Umbilical cord (tissue), 2 donors: ENCODE measurements at places on chromosomes 12 and 14. TPM values are rescaled to one million over a fixed set of nuclear protein-coding genes. Genes with fewer than 3 reads are reported as not detected.

GRCh38 chr14:59474172-59474571 lies 9.0 kb upstream of the GPR135 start:
- DNase-seq: no peak

GRCh38 chr12:131589966-131590365 lies 120.9 kb upstream of the SFSWAP start:
- no peak for DNase-seq

DNA sequence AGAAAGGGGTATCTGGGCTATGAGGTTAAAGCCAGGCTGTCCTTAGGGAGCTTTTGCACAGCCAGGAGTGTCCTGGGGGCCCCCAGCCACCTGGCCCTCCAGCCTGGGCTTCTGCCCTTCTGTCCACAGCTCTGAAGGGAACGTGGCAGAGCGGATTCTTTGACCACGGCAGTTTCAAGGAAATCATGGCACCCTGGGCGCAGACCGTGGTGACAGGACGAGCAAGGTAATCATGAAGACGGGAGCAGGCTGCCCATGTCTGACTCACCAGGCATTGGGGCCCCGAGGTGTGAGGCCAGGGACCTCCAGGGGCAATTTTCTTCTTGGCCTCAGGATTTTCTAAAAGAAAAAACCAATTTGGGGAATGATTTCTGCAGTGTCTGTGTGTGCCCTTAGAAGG lies 53.1 kb downstream of the FOXN4 start:
- DNase-seq: no peak

- no peak for DNase-seq
Measured at GRCh38 chr12:40921563-40922163, 229.4 kb downstream of the CNTN1 start.

DNA sequence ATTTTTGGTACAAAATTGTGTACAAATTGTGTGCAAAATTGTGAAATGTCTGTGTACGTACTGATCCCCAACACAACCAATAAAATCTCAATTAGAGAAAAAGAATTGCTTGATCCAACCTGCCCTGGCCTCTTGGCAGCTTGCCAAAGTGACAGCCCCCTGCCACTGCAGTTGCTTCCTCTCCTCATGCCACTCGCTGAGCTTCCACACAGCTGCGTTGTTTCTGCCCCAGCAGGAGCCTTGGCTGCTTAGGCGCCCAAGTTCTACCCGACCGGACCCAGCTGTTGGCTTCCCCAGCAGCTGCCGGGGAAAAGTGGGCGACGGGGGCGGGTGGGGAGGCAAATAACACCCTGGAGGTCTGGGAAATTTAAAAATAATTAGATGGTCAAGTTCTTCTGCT lies 171.8 kb upstream of the ATF7IP start:
- DNase-seq: no peak

The SLC6A13 gene
- 11.1 TPM for total RNA-seq

The COX14 gene
- 42.9 TPM for total RNA-seq

GRCh38 chr12:57173089-57173488 lies 25.7 kb upstream of the LRP1-AS start:
- no peak for DNase-seq

GRCh38 chr12:54622463-54623183 lies 12.1 kb downstream of the LACRT start:
- no peak for DNase-seq

DNA sequence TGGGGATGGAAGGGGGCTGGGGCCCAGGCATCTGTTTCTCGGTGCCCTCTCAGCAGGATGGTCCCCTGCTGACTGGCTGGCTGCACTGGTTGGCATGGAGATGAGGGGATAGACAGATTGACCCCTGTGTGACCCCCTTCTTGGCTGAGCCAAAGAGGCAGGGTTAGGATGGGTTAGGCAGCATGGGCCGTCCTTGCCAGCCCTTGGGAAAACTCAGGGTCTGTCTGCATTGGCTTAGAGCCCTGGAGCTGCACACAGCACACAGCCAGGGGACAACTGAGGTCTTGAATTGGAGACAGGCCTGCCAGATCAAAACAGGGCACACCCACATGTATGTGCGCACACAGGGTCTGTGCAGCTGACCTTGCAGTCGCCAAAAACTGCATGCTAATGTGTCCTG lies 11.2 kb upstream of the LRP1-AS start:
- DNase-seq: no peak

DNA sequence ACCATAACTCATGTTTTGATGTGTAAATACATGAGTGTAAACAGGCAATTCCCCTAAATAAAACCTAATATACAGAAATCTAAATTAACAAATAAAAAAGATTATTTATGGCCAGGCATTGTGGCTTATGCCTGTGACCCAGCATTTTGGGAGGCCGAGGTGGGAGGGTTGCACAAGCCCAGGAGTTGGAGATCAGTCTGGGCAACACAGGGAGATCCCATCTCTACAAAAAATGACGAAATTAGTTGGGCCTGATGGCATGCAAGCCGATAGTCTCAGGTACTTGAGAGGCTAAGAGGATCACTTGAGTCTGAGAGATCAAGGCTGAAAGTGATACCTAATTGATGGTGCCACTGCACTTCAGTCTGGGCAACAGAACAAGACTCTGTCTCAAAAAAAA lies 48.7 kb downstream of the BCAT1 start:
- DNase-seq: no peak

The C14orf132 gene
- 15.2 TPM for total RNA-seq

- DNase-seq: peak; percentile 10
Measured at GRCh38 chr14:23483236-23483854, 13.8 kb downstream of the NGDN start.

DNA sequence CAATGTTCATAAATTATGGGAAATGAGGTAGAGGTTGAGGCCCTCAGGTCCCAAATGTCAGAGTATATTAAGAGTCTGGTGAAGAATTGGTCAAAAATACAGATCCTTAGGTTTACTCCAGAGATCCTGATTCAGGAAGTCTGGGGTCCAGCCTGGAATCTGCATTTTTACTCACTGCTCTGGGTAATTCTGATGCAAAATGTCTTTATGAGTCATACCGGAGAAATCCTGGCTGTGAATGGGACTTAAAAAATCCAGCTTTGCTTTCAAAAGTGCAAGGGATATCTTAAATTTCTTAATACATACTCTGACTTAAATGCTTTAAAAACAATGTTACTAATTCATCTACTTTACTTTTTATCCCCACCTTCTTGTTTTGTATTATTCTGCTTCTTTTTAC lies 74.5 kb downstream of the FERMT2 start:
- no peak for DNase-seq

DNA sequence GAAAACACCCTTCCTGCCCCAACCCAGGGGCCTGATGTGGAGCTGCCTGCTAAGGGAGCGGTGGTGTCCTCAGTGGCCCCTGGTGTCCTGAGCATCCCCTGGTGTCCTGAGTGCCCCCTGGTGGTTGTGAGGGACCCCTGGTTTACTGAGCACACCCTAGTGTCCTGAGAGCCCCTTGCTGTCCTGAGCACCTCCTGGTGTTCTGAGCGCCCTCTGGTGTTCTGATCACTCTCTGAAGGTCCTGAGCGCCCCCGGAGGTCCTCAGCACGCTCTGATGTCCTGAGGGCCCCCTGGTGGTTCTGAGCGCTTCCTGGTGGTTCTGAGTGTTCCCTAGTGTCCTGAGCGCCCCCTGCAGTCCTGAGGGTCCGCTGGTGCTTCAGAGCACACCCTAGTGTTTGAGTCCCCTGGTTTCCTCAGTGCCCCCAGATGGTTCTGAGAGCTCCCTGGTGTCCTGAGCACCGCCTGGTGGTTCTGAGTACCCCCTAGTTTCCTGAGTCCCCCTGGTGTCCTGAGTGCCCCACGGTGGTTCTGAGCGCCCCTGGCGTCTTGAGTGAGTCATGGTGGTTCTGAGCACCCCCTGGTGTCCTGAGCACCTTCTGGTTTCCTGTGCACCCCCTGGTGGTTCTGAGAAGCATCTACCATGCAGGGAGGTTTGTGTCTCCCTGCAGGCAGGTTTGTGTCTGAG lies 1004.2 kb downstream of the TMEM121 start:
- no peak for DNase-seq

The C12orf56 gene
- 5.1 TPM for total RNA-seq

DNA sequence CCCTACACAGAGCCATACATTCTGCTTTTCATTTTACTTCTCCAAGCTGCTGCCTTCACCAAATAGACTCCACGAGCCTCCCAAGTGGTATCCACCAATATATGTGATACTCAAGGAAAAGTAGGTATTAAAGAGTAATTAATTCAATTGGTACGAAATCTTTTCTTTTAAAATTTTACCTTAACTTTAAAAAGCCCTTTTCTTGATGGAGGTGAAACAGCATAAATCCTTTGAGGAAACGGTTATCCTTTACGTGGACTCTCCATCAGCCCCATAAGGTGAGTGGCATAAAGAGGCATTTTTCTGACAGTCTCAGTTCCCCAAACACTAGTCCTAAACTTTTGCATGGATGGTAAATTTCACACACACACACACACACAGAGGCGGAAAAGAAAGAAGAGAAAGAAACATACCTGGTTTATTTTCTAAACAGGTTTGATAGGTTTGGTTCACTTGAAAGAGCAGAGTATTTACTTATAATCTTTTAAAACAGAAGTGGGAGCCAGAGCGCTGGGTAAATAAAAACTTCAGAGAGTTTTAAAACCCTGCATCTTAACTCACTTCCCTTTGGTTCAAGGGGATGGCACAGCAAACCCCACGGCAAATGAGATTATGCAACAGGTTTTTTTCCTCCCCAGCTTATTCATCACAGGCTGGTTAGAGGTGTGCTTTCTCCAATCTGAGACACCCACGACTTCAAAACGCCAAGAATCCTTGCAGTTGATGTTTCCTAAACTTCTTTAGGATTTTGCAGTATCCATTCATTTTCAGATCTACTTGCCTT lies 1.9 kb downstream of the DUSP16 start:
- DNase-seq: peak; percentile 66

The ADGRD1 gene
- total RNA-seq: 4.1 TPM

DNA sequence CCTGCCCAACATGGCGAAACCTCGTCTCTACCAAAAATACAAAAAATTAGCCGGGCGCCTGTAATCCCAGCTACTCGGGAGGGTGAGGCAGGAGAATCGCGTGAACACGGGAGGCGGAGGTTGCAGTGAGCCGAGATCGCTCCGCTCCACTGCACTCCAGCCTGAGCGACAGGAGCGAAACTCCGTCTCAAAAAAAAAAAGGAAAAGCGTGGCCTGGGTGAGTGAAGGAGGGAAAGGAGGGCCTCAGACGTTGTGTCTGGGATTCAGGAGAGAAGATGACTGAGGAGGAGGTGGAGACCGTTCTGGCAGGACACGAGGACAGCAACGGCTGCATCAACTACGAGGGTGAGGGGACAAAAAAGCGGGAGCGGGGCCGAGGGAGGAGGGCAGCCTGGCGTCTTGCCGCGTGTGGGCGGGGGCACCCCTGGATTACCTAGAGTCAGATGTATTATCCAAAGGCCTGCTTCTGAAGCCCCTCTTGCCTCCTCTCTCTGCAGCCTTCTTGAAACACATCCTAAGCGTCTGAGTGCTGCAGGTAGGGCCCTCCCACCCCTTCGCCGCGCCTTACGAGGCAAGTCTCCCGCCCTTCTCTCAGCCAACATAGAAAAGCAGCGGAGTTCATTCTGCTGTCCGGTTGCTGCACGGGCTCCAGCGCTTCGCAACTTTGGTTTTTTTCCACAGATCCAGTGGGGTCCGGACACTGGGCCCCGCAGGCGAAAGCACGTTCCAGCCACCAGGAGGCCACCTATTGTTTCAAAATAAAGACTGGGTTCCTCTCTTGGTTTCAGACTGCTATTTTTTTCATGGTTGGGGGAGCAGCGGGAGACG lies 744 bp upstream of the MYL6 start:
- peak; percentile 89 for DNase-seq

The MUCL1 gene
- not detected for total RNA-seq

The ENDOU gene
- total RNA-seq: 2.9 TPM

The RNFT2 gene
- 0.48 TPM for total RNA-seq

The PKP2 gene
- total RNA-seq: 45.7 TPM

- DNase-seq: no peak
Measured at GRCh38 chr14:93175492-93175891, 9.2 kb downstream of the MOAP1 start.

- peak; percentile 46 for DNase-seq
Measured at GRCh38 chr12:52007158-52007921, 594 bp downstream of the TAMALIN start.

DNA sequence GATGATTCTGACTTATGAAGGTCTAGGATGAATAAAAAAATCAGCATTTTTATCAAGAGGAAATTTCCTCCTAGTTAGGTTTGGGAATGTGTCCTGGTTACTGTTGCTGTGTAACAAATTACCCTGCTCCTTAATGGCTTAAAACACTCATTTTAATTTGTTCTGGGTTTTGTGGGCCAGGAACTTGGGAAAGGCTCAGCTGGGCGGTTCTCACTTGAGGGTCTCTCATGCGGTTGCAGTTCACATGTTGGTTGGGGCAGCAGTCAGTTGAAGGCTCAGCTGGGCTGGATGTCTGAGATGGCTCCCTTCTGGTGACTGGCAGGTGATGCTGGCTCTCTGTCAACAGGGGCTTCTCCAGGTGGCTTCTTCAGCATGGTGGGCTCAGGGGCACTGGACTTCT lies 214.6 kb downstream of the RBM19 start:
- DNase-seq: no peak

DNA sequence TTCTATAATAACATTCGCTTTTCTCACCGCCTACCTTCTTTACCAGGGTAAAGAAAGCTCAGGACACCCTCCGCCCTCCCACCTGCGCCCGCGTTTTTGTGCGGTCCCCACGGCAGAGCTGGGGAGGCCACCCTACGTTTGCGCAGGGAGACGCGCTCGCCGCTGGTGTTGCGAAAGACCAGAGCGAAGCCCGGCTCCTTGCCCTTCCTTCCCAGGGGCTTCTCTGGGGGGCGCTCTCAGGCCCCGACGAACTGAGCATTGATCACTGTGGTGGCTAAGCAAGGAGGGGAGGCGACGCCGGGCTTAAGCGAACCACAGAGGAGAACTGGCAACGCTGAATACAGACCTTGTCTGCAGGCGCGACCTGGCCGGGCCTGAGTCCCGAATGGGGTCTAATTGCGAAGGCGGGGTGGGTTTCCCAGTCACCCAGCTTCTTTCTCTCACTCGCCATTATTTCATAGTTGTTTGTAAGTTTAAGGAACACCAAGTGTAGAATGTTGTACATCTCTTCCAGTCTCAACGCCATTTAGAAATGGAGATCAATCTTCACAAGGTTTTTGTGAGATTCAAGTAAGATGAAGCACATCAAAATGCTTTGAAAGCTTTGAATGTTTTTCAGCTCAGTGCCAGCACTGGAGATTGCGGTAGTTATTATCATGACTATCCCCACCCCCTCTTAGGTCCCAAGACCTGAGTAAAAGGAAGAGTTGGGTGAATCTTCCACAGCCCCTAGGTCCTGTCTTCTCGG lies 1.7 kb upstream of the NKX2-1 start:
- no peak for DNase-seq

DNA sequence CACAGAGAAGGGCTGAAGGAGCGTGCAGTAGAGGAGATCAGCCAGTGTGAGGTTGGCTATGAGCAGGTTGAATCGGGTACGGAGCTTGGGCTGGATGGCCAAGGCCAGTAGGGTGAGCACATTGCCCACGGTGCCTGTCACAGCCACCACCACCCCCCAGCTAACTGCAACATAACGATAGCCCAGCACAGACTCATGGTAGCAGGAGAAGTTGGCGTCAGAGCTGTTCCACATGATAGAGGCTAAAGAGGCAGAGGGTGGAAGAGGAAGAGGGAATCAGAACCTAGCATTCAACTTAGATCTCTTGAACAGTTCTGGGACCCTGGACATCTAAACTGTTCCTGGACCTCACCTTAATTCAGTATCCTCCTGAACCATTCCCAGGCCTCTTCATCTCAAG lies 668 bp downstream of the GPR84 start:
- DNase-seq: no peak
